ENCODE measurements at places on chromosomes 6 and 20.
A peak's percentile ranks its signal among the peaks of the same experiment; 100 is the strongest.

- peak; percentile 69 for DNase-seq
Measured at GRCh38 chr6:160088069-160088783, 33.4 kb upstream of the SLC22A1 start.

GRCh38 chr6:62998022-62998421, 213.2 kb upstream of the FKBP1C start:
- DNase-seq, result no peak

- no peak for DNase-seq
Measured at GRCh38 chr20:32580219-32580969, 4.7 kb downstream of the NOL4L start.

DNA sequence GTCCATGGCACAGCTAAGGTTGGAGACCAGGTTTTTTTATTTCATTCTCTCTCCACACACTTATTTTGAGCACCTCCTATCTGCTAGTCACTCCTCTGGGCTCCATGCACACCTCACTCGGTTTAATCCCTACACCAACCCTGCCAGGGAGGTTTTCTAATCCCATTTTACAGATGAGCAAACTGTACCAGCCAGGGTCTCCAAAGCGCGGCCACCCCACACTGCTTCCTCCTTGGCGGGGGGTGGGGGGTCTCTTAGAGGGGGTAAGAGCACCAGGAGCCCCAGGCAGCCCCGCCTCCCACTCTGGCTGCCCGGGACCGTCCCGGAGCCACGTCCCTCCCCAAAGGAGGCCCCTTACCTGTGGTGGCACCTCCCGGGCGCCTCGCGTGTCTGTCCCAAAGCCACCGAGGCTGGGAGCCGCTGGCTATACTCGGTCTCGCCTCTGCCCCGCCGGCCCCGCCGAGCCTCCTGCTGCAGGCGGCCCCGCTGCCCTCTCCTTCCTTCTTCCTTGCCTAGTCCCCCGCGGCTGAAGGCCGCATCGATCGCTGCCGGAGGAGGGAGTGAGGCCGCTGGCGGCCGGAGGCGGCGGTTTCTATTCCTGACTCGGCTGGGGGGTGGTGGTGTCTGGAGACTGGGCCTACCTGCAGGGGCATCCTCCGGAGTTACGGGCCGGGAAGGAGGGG, at the start of gene KCNS1:
TSS of gene KCNS1 (minus strand) at position 565 of the 683 bp plus-strand sequence. CDS start 1,891 bp downstream, outside the sequence.
- DNase-seq, result no peak

All from right atrium auricular region (tissue), 2 donors.